ENCODE measurements at places on chromosomes 4 and X. TPM values are rescaled to one million over a fixed set of nuclear protein-coding genes. Genes with fewer than 3 reads are reported as not detected.

FAM149A gene
- 14.6 TPM for total RNA-seq

LRRC66 gene
- 0.07 TPM for total RNA-seq

GRCh38 chr4:76733068-76733771 lies 164.7 kb downstream of the SOWAHB start:
- peak; percentile 68 for DNase-seq
- H3K4me3 ChIP-seq = no peak overlapping the region
- peaks cover 52% of the 10 kb centered on the region for H3K4me1 ChIP-seq
- H3K36me3 ChIP-seq = peaks cover 25% of the 10 kb centered on the region

DNA sequence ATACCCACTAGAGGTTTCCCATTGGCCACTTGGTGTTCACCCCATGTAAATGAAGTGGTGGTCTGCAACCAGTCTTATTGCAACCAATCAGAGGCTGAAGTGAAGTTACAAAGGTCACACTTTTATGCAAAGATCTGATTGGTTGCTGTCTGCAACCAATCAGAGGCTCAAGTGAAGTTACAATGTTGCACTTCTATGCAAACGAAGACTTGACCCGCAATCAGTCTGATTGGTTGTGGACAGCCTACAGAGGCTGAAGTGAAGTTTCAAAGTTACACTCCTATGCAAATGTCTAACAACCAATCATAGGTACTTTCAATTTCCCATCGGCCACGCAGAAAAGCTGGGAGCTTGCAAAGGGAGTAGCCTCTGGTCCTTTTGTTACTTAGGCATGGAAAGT lies 22.3 kb upstream of the XPNPEP2 start:
- no peak overlapping the region for H3K4me3 ChIP-seq
- H3K4me1 ChIP-seq = peaks cover 32% of the 10 kb centered on the region
- H3K36me3 ChIP-seq = no peaks in the 10 kb centered on the region
- no peak overlapping the region for H3K27ac ChIP-seq

GRCh38 chr4:6641164-6641970 lies 882 bp downstream of the MRFAP1 start:
- no peaks in the 10 kb centered on the region for H3K27me3 ChIP-seq
- H3K36me3 ChIP-seq = peaks cover 26% of the 10 kb centered on the region
- peaks cover 22% of the 10 kb centered on the region for H3K4me1 ChIP-seq
- no peak for DNase-seq
- H3K27ac ChIP-seq = peak overlapping the region; percentile 99

DNA sequence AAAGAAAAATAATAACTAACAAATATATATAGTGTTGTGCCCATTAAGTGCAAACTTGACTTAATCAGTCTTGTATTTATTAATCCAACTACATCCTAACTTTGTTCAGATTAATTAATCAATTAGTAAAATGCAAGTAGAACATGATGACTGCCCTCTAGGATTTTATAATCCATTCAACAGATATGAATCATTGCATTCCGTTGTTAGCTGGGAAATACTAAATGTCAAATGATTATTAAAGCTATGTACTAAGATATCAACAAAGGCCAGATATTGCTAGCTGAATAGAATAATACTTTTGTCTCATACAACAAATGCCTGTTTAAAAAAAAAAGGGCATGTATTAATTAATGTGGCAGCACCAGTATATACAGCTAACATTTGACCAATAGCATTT lies 1366.3 kb downstream of the STIM2 start:
- no peaks in the 10 kb centered on the region for H3K27me3 ChIP-seq
- H3K4me3 ChIP-seq = no peak overlapping the region
- no peak for DNase-seq

Measured in WTC11 (cell line).